ENCODE measurements at places on chromosomes 11 and 22.

DNA sequence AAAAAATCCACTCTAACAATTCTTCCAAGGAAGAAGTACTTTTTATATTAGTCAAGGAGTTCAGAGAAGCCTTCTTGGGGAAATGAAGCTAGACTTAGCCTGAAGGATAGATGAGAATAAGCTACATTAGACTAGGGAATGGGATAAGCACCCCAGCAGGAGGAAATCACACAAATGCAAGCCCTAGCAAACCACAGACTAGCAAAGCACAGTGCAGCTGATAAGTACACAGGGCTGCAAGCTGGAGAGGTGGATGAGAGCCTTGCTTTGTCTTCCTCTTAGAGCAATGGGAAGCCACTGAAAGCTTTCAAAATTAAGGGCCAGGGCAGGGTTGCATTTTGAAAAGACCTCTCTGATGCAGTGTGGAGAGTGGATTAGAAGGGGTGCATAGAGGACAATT lies 946.2 kb downstream of the LRRC4C start:
- DNase-seq, result no peak

DNA sequence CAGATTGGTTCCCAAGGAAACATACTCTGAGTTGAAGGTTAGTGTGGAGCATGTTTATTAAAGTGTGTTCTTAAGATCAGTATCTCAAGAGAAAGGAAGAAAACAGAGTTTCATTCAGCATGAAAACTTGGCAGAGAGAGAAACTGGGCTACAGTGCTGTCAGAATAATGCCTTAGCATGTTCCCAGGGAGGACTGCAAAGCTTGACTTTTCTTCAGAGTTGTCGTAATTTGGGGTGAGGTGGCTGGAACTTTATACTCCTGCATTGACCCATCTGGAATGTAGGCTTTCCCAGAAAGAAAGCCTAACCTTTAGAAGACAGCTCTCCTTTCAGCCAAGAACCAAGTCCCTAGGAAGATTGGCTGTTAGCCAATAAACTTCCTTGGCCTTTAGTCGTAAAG lies 190.8 kb upstream of the CNTN5 start:
- DNase-seq, result no peak

- DNase-seq, result no peak
These were observed 328.1 kb downstream of the CASP12 start for GRCh38 chr11:104570078-104570701.

DNA sequence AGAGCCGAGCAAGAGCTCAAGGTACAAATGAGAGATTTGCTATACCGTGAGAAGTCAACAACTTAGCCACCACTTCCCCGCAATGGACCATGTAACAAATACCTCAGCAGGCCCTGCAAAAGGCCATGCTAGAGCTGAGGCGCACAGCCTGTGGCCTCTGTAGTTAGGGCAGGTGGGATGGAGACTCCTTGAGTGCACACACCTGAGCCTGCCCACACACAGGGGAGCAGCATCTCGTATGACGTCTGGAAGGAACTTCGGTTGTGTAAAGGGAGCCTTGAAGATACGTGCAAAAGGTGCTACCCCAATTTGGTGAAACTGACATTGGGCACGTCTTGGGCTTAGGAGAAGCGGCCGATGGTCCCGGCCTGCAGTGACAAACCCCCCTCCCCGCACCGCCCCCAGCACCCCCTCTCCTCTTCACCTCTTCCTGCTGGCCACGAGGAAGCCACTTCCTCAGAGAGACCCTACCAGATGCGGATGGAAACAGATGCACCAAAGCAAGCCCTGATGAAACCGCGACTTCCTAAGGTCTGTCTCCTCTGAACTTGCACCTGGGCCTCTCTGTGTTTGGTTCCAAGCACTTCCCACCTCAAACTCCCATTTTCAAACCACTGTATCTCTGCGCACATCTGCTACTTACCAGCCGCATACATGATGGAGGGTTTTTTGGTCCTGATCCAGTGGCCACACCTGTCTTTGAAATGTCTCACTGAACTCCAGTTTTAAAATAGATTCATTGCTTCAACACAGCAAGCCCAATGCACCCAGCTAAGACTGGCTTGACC lies 10.6 kb downstream of the CDPF1 start:
- no peak for DNase-seq

GRCh38 chr11:70203751-70204465 lies 812 bp downstream of the FADD start:
- DNase-seq, result peak; percentile 50

GRCh38 chr11:101127197-101127698 lies 2.4 kb downstream of the PGR start:
- DNase-seq, result no peak

DNA sequence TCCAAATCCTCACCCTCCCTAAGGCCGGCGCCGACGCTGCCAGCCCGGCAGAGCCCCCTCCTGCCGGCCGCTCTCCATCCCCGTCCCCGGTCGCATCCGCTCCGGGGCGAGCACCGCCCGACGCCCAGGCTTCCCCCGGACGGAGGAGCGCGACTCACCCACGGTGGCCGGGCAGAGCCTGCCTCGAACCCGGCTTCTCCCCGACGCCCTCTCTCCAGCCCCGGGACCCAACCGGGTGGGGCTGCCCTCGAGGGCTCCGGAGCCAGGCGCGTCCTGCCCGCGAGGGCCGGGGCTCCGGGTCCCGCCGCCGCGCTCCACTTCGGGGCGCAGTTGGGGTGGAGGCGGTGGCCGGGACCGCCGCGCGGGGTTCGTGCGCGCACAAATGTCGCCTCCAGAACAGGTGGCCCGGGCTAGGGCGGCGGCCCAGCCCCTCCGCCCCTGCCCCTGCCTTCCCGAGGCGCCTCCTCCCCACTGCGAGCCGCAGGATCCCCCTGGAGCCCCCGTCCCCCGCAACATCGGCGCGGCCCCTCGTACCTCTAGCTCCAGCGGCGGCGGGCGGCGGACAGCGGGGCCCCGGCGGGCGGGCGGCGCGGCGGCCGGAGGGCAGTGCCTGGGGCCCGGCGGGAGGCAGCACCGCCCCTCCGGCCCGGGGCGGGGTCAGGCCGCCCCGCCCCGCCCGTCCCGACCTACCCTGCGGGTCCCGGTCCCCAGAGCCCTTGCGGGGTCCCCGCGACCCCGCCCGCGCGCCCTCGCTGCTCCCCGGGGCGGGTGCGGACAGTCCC lies at the start of gene A4GALT:
Gene A4GALT, minus strand, starts transcription at position 608 of the 782 bp plus-strand sequence. CDS start 26,919 bp downstream, outside the sequence.
- DNase-seq, result peak; percentile 63

DNA sequence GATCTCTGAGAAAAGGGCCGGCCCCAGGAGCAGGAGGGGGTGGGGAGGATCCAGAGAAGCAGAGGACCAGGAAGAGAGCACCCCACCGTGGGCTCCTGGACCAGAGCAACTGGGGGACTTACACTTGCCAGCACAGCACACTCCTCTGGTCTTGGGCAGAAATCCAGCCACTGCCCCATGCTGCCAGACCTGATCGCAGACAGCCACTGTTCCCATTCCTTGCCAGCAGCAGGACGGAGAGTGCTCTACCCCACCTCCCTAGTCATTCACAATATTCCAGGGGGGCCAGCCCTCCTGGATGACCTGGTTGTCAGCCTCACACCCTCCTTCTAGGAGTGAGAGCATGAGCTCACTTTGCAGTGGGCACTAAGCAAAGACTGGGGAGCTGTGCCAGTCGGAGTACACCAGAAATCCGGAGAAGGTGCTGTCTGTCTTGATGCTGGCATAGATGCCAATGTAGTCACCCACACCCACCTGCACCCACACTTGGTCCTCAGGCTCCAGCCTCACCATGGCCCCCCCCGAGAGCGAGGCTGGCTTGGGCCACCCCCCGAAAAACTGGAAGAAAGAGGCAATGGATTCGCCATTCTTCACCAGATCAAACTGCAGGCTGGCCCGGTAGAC lies 1.6 kb downstream of the C1QTNF5 start:
- DNase-seq, result no peak

DNA sequence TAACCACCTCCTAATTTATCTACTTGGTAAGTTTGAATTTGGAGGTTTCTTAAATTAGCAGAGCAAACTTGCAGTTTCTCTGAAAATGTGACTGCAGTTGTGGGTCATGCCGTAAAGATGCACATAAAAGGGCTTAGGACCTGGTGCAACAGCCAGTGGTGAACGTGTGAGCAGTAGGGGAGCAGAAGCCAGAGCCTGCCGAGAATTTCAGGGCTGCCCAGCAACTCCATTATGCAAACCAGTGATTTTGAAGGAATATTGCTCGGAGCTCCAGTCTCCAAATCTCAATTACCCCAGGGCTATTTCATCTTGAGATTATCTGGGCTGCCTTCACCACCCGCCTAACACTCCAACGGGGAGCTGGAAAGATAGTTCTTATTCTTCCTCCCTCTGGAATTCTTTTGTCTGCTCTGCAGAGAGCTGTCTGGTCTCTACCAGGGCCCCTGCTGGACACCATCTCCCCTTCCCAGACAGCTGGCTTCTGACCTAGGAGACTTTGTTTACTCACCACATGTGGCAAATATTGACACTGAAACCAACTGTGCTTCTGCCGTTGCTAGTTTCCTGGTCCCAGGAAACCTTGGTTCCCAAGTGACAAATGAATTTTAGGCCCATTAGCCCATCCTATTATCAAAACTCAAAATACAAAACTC lies 93.9 kb downstream of the DSCAML1 start:
- DNase-seq, result no peak

GRCh38 chr11:1228921-1229451 lies 6.1 kb downstream of the MUC5B start:
- peak; percentile 40 for DNase-seq

DNA sequence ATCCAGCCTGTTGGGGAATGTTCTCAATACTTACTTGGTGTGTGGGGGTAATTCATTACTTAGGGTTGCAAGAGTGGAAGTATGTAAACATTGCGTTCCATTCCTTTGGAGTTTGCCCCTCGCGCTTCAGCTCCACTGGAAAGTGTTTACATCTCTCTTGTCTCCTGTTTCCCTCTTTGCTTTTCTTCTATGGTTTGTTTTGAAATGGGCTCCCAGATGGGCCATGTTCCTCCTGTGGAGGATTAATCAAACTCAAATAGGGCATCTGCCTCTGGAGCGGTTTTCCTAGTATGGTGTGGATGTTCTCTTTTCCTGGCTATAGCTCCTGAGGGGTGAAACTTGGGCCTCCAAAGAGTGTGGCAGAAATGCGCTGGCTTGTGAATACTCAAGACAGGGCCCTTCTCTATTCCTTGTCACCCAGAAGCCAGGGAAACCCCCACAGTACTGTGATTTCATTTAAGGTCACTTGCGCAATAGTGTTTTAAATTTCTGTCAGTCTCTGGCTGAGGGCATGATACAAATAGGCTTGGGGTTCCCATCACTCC lies 51.9 kb downstream of the CD44 start:
- DNase-seq, result no peak

GRCh38 chr22:22342697-22343580 lies 98.4 kb downstream of the VPREB1 start:
- peak; percentile 50 for DNase-seq

GRCh38 chr22:45859231-45860161 lies 117.5 kb downstream of the WNT7B start:
- DNase-seq, result no peak

DNA sequence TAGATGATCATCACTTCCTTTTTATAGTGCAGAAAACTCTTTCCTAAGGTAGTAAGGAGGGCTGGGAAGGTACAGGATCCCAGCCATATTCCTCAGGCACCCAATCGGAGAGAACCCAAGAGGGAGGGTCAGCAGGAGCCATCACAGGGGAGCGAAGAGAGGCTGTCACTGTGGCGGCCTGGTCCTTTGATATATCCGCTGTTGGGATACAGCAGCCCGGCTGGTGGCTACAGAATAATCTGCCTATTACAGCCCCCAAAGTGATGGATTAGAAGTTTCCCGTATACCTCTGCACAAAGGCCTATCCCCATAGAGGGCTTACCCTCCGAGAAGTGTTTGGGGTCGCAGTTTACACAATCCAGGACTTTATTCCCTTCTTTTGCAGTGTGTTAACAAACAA lies 48.5 kb downstream of the OR4D9 start:
- DNase-seq, result peak; percentile 26

DNA sequence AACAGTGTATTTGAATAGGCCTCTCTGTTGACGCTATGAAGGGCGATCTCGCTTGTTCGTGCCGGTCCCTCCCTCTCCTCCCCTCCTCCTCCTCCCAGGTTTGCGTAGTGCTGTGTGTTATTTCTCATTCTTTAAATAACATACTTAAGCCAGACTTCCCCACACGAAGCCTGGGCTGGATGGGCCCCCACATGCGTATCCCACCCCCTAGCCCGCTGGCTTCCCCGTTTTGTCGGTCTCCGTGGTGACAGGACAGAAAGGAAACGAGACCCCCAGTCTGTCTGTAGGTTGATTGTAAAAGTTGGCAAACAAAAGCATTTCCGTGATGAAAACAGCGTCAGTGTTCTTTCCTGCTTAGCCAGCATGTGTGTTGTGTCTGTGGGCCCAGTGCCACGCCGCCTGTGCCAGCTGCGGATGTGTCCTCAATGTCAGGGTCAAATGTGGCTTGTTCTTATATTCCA lies 27.3 kb downstream of the FAM118A start:
- DNase-seq, result no peak

DNA sequence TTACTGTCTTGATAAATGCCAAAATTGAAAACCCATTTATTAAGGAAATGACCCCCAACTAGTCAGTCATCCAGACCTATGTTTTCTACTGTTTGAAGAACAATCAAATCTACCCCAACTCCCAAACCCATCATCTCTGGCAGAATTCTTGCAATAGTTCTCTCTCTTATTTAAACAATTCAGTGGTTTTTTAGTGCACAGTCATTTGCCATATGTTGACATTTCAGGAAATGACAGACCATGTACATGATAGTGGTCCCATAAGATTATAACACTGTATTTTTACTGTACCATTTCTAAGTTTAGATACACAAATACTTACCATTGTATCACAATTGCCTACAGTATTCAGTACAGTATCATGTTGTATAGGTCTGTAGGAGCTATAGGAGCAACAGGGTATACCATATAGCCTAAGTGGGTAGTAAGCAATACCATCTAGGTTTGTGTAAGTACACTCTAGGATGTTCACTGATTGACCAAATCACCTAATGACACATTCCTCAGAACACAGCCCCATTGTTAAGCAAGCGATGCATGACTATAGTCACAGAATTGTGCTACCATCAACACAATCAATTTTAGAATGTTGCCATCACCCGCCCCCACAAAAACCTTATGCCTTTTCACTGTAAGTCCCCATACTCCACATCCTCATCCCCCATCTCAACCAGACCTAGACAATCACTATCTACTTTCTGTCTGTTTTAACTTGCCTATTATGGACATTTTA lies 41.8 kb downstream of the MMP20 start:
- no peak for DNase-seq

GRCh38 chr11:46237248-46238077 lies 40.0 kb upstream of the CREB3L1 start:
- peak; percentile 87 for DNase-seq

DNA sequence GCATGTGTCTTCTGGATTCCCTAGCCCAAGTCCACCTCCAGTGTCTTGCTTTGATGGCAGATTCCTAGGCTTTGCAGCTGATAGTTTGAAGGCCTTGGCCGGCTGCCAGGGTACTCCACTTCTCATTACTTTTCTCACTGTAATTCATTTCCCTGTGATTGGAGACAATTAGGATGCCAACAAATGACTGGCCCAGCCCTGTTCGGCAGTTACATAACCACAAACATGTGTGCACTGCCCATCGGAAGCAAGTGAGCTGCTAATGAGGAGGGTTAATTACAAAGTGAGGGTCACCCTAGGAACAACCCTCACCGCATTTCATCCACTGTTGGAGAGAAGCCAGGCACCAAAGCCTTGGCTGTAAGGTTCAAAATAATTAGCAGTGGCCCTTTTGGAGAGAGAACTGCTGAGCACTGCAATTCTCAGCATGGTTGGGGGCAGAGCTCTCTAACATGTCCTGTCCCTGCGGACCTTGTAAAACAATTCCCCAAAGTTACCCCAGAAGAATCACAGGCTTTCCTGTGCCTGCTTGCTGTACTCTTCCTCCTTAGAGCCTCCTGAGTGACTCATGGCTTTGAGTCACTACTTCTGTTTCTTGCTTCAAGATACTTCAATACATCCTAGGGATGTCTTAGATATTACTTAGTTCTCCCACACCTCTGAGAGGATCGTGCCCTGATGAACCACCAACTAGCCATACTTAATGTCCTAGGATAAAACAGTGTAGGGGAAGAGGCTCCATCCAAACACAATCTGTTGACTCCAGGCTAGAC lies 109.7 kb upstream of the GALNT18 start:
- no peak for DNase-seq

All from SK-N-SH (cell line).